ENCODE measurements at places on chromosomes 12 and 14. TPM values are rescaled to one million over a fixed set of nuclear protein-coding genes. Genes with fewer than 3 reads are reported as not detected.

CCND2 gene
- total RNA-seq: 557 TPM

- DNase-seq: no peak
- H3K4me3 ChIP-seq: no peak overlapping the region
- H3K4me1 ChIP-seq: no peaks in the 10 kb centered on the region
- H3K27me3 ChIP-seq: no peaks in the 10 kb centered on the region
- H3K27ac ChIP-seq: no peak overlapping the region
These were observed 92.1 kb upstream of the BMP4 start for GRCh38 chr14:54048736-54049135.

GRCh38 chr12:31872831-31873604 is 86.2 kb upstream of the RESF1 start:
- H3K36me3 ChIP-seq: peaks cover 17% of the 10 kb centered on the region
- no peak overlapping the region for H3K4me3 ChIP-seq
- no peak overlapping the region for H3K27ac ChIP-seq
- no peak for DNase-seq

- H3K36me3 ChIP-seq: peaks cover 10% of the 10 kb centered on the region
- H3K4me1 ChIP-seq: peaks cover 70% of the 10 kb centered on the region
- H3K4me3 ChIP-seq: no peak overlapping the region
- no peak for DNase-seq
- H3K27ac ChIP-seq: no peak overlapping the region
These were observed 68.0 kb downstream of the RASSF3 start for GRCh38 chr12:64678248-64678647.

- no peak for DNase-seq
- no peaks in the 10 kb centered on the region for H3K36me3 ChIP-seq
- H3K27ac ChIP-seq: no peak overlapping the region
- H3K4me3 ChIP-seq: no peak overlapping the region
- H3K4me1 ChIP-seq: no peaks in the 10 kb centered on the region
These were observed 123.1 kb upstream of the RASSF8 start for GRCh38 chr12:25835385-25835784.
